ENCODE measurements at places on chromosomes 3 and 15.

GRCh38 chr15:43771816-43772215 is 5.0 kb downstream of the ELL3 start:
- no peak for DNase-seq

- DNase-seq = no peak
Observed at GRCh38 chr3:148759430-148759829, 61.7 kb downstream of the AGTR1 start.

DNA sequence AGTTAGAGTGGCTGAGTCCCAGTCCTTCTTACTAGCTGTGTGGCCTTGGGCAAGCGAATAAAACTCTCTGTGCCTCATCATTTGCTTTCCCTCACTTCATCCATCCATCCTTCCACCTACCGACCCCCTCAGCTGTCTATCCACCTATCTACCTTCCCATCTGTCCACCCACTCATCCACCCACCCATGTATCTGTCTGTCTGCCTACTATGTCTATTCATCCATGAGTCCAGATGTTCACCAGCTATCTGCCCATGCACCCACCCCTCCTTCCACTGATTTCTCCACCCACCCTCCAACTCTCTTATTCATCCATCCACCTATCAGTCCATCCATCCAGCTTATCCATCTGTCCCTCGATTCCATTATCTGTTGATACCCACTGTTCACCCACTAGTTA is 60.4 kb upstream of the ATP2B2 start:
- DNase-seq = no peak

DNA sequence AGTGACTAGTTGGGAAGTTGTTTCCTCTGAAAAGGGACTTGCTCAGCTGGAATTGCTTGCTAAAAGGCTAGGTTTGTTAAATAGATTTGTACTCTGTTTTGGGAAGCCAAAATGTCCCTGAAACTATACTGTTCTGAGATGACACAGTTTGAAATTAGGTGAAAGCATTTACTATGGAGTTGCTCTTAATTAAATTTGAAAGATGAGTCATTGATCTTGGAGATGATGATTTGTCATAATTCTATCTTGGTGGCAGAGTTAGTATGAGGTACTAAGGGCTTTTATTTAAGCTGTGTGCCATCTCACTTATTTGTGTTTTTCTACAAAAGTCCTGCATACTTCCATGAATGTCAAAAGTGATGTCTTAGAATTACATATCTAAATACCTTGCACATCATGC is 320.9 kb downstream of the PTPRG start:
- DNase-seq = no peak

DNA sequence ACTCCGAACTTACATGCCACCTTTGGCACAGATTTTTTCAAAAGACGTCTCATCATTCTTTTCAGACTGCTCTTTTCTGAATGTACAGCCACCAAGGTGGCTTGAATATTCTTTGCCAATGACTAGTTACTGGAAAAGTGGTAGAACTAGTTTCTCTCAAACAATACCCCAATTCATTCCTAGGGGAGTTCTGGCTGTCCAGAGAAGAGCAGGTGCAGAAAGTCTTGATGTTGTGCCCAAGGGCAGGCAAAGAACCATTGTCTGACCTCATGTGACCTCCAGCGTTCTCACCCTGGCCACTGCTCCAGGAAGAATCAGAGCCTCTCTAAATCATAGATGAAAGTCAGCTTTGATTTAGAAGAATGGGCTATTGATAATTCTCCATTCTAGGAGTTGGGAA is 5.5 kb downstream of the LMOD3 start:
- DNase-seq = no peak

GRCh38 chr3:34183114-34183513 is 384.7 kb downstream of the PDCD6IP start:
- no peak for DNase-seq

GRCh38 chr3:129599607-129600006 is 6.9 kb downstream of the PLXND1 start:
- DNase-seq = no peak

- DNase-seq = no peak
Observed at GRCh38 chr3:64958199-64958843, 270.5 kb upstream of the ADAMTS9 start.

DNA sequence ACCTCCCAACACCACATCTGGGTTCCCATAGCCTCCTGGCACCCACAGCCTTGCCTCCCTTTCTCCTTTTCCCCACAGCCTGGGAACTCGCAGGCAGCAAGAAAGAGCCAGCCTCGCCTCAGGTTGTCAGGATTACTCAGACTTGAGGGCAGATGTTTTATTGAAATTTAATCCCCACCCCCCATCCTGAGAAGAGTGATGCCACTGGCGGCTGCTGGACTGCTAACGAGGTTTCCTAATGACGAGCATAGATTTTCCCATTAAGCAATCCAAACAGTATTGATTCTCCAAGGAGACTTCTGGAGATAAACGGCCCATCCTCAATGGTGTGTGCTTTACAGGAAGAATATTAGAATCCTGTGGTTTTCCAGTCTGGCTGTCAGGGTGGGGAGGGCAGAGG is 13.7 kb downstream of the SHF start:
- DNase-seq = no peak

DNA sequence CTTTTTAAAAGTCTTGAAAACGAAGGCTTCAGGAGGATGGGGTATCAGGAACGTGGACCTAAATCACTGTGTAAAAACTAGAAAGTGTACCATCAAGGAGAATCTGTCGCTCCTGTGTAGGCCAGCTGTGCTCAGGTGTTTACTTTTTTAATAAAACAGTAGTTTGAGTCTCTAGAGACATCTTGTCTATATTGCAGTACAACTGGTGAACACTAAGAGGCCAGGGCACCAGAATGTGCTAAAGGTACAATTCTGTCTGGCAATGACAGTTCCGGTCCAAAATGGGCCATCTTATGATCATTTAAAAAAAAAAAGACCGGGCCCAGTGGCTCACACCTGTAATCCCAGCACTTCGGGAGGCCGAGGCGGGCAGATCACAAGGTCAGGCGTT is 61.8 kb upstream of the MCF2L2 start:
- DNase-seq = no peak

DNA sequence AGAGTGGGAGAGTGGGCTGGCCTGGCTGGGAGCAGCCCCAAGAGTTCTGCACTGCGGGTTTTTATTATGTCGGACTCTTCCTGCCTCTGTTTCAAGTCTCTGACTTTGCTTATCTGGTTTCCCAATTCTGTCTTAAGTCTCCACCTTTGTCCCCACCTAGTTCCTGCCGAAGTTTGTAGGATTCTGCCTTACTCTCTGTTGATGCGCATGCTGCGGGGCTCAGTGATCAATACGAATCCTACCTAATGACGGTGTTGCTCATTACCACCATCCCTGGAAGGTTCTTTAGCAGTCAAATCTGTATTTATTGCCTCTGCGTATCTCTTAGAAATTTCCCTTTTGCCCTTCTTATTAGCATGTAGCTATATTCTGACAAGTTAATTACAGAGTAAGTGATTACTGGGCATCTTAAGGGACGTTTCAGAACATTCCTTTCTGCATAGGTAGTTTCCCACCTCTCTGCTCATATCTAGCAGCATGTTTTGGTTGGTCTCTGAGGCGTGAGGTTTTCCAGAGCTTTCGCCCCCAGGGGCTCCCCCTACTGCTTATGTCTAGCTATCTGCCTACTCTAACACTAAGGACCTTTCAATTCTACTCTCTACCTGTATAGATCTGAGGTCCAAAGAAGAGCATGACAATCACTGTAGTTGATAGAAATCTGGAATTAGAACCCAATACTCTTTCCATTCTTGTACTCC is 236.0 kb upstream of the EIF1B start:
- no peak for DNase-seq

- DNase-seq = no peak
Observed at GRCh38 chr3:69930564-69930963, 69.0 kb upstream of the SAMMSON start.

DNA sequence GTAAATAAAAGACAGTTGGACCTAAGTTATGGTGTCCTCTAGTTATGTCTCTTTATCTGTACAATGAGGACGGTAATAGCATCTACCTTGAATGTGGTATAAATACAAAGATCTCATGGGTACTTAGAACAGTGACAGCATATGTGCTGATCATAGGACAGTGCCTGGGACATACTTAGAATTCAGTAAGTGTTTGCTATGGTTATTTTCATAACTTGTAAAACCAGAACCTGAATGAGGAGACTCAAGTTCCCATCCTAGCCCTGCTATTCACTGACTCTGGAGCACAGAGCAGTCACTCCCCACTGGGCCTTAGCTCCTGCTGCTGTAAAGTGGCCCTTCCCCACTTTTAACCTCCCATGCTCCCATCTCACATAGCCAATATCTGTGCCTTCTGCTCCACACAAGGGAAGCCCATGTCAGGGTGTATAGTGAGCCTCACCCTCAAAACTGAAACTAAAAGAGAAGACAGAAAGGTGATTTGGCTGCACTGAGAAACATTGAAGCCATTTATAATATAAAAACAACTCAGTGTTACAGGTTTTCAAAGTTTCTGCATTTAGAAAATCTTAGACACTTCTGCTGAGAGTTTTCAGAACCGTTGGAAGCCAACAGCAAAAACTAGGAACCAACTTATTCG is 225.4 kb upstream of the UBE2E2 start:
- DNase-seq = no peak

- no peak for DNase-seq
Observed at GRCh38 chr3:187125319-187126031, 13.8 kb downstream of the RPL39L start.

- DNase-seq = no peak
Observed at GRCh38 chr3:40649346-40649745, 124.6 kb downstream of the ZNF621 start.

DNA sequence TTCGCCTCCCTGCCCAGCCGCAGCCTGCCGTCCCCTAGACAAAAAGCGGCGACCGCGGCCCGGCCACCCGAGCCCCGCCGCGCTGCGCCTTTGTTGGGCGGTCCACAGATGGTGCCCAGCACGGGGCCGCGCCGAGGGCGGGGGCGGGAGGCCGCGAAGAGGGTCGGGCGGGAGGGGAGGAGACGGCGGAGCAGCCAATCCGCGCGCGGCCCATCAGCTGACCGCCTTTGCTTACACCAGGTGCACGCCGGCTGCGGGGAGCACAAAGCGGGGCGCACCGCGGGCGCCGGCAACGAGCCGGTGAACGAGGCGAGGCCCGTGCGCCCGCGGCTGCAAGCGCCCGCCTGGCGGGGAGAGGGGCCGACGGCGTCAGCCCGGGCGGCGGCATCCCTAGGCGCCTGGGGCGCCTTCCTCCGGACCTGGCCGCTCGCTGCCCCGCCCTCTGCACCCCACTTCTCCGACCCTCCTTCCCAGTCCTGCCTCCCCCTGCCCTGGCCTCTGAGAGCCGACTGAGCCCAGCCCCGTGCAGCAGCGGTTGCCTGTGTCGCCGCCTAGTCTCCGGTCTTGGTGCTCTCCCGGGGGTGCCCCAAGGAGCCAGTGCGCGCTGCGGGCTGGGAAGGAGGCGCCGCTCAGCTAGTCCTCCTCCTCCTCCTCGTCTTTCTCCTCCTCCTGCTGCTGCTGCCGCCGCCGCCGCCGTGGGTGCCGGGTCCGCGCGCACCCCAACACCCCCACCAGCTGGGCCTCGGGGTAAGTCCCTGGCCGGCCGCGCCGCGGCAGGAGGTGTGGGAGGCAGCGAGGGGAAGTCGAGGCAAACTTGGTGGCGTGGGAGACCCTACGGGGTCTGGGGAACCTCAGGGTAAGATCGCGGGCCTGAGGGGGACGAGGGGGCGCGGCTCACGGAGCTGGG is at the start of gene LRRN1:
Gene LRRN1 (plus strand): TSS at position 259 of the 907 bp plus-strand sequence. CDS start 45,211 bp downstream, outside the sequence.
- no peak for DNase-seq

DNA sequence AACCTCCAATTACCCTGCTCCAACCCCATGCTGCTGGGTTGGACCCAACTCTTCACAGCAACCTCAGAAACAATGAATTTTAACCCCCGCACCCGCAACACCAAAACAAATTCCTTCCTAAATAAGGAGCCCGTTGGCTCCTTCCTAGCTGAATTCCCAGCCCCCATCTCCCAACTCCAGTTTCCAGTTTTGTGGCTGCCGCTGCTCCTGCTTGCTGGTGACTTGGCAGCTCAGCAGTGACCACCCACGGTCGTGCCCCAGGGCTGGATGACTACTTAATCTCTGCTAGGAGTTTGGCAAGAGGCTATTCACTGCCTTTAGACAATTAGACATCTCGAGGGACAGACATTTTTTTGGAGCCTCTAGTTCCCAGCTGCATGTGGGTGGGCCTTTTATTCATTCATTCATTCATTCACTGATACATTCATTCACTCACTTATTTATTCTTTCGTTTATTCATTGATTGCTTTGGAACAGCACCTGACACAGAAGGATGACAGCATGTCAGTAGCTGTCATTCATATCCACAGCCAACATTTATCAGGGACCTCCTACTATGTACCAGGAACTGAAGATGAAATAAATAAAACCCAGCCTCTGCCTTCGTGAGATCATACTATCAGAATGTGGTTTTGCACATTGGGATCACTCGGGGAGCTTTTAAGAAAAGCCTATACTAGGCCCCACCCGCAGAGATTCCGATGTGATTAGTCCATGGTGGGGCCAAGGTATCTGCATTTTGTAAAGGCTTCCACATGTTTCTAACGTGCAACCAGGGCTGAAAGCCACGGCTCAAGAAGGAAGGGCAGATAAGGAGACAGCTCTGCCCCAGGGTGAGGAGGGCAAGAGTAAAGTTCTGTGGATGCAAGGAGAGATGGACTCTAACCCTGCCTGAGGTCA is 256.5 kb downstream of the SHQ1 start:
- DNase-seq = no peak

DNA sequence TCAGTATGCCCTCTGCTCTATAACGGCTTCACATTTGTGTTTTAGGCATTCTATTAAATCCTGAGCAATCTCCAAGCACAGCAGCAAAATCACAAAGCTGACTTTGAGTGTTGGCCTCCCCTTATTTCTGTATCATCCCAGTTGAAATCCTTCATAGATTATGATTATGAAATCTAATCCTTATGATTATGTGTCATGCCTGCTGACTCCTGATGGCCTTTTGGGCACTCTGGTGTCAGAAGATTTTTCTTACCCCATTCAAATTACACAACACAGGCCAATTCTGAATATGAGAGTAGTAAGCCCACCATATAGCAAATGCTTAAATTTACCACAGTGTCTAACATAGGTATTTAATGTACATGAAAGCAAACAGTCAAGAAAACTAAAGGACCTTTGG is 34.3 kb downstream of the CDV3 start:
- no peak for DNase-seq

GRCh38 chr3:141431411-141432378 is 55.1 kb upstream of the RASA2 start:
- no peak for DNase-seq

DNA sequence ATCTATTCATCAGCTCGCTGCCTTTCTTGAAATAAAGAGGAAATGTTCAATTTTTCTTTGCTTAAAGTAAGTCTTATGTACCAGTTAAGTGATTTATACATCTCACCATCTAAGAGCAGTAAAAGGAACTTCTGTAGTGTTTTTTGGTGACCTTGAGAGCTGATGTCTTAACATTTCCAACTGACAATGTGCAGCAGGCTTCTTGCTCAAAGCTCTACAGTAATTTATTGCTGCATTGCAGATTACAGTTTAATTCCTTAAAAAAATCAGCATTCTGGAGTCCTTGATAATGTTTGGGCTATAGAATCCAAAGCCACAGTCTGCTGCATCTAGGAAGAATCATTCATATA is 61.6 kb downstream of the DIPK2A start:
- no peak for DNase-seq

All from activated naive CD4-positive, alpha-beta T cell treated with Interleukin-2 at 50 U/mL for 16 hours (primary cell).